ENCODE measurements at places on chromosomes 4 and X.

DNA sequence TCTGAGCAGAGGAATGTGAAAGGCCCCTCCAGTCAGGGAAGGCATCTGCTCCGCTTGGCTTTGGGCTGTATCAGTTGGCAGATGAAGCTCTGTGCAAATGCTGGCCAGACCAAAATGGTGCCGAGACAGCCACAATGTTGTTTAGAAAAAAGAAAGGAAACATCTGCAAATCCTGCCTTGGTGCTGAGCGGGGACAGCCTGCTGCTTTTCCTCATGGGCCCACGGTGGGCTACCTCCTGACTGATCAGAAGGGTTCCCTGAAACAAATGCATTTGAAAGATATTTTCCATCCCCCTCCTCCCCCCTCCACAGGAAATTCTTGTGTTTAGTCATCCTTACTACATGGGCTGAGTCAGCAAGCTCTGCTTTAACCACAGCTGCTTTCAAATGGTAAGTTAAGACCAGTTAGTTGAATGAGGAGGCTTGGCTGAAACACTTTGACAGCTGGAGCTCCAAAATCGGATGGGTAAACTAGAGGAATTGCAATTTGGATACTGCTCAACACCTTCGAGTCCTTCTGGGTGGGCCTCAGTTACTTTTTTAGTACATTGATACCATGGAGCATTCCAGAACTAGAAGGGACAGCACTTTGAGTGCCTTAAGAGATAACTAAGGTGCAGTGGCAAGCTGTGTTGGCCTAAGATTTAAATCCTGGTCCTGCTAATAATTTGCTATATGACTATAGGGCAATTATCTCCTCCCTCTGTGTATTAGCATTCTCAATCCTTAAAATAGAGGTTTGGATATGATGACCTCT is 36.0 kb downstream of the PLAC1 start:
- DNase-seq: no peak

DNA sequence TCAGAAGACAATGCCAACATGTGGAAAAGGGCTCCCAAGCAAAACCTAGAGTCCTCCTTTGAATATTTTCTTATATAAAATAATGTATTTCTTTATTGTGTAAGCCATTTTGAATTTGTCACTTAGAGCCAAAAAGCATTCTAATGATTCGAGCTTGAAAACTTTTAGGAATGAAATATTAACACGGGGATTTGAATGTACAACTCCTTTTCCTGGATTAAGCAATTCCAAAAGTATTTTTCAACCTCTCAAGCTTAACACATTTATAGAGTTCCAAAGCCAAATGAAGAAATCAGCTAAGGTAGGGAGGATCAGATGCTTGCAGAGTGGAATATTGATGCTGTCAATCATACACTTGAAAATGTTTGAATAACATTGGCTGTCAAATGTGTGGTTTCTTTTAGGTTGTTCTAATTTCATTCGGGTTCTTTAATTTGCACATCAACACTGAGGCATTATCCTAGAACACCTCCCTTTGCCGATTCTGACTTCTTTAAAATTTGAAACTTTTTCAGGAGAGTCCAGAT is 67.2 kb upstream of the ETNPPL start:
- DNase-seq: no peak

DNA sequence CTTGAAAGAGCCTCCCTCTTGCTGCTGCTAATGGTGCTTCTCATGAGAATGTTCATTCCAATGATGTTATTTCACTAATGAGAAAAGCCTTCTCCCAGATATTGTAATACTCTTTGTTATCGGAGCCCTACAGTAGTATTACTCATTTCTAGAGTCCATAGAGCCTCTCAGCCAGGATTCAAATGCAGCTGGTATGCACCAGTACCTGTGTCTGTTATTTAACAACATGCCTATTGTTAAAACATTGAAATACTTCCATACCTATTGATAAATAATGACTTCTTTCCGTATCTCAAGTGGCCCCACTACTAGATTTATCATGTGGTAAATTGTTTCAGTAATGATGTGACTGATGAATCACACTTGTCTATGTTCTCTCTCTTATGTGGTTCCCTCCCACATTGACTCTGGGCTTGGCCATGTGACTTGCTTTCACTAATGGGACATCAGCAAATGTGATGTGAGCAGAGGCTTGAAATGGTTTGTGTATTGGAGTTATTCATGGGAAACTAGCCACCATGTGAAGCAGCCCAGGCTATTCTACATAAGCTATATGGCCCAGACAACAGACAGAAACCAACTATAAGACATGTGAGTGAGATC is 207.6 kb downstream of the THOC2 start:
- DNase-seq: no peak

GRCh38 chr4:145195167-145195952 is 15.0 kb upstream of the OTUD4 start:
- DNase-seq: no peak

- DNase-seq: no peak
Measured at GRCh38 chrX:19906293-19906692, 18.9 kb upstream of the SH3KBP1 start.

DNA sequence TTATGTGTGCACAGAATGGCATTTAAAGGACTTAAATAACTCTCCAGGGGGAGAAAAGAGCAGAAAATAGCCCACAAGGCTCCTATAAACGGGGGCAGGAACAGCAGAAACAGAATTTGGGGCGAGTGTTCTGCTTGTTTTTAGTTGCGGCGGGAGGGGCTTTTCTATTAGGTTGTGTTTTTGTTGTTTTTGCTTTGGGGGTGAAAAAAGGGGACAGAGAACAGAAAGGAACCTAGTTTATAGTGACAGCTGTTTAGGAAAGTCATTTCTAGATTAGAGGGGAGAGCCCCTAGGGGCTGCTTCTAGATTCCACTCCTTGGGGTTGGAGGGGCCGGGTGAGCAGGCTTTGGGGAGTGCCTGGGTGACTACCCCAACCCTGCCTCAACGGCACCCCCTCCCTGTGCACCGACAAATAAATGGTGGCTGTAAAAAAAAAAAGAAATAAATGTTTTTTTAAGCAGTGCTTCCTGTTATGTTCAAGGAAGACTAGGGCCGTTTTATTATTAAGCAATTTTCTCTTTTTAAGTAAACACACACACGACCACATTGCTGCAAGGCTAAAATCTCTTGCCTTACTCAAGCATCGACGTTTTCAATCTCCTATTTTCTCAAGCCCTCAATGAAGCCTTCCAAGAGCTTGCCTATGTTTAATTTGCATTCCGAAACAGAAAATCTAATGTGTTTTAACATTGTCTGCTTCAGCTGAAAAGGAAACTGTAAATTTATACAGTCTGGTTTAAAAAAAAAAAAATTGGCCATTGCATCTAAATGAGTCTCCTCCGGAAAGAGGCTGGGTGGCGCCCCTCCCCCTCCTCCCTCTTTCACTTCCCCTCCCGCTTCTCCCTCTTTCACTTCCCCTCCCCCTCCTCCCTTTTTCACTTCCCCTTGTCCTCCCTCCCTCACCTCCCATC is 123.3 kb upstream of the TBL1X start:
- peak; percentile 84 for DNase-seq

GRCh38 chrX:148661035-148661434 is 160.6 kb downstream of the AFF2 start:
- DNase-seq: no peak

- no peak for DNase-seq
Measured at GRCh38 chr4:165476214-165477098, 97.6 kb downstream of the CPE start.

- DNase-seq: no peak
Measured at GRCh38 chr4:12446657-12447185, 1018.0 kb upstream of the HS3ST1 start.

DNA sequence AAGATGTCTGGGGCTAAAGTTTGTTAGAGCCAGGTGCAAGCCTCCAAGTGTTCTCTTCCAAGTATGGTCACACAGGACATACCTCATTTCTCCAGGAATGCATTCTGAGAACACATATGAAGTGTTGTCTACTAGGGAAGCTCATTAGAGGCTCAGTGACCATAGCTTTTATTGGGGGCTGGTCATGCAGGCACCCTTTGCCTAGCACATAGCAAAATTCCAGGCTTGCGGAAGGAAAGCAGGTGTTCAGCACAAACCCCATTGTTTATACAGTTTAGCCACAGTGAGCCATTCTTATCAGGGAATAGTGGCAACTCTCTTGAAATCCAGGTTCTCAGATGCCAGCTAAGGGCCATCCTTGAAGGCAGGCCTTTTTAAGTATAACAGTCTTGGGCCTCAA is 339.4 kb upstream of the ZCCHC13 start:
- DNase-seq: no peak

DNA sequence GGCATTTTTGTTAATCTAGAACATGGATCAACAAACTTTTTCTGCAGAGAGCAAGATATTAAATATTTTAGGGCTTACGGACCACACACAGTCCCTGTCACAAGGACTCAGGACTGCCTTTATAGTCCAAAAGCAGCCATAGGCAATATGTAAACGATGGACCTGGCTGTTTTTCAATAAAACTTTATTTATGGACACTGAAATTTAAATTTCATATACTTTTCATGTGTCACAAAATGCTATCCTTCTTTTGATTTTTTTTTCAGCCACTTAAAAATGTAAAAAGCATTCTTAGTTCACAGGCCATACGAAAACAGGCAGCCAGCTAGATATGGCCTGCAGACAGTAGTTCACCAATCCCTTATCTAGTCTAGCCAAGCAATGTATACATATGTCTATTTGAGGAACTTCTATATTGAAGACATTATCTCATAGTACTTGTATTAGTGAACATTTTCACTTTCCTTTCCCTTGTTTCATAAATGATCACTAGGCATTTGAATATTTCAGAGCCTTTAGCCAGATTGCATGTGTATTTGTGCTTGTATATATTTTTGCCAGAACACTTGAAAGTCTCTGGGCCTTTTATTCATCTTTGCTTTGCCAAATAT is 350.9 kb downstream of the RPA4 start:
- DNase-seq: no peak

DNA sequence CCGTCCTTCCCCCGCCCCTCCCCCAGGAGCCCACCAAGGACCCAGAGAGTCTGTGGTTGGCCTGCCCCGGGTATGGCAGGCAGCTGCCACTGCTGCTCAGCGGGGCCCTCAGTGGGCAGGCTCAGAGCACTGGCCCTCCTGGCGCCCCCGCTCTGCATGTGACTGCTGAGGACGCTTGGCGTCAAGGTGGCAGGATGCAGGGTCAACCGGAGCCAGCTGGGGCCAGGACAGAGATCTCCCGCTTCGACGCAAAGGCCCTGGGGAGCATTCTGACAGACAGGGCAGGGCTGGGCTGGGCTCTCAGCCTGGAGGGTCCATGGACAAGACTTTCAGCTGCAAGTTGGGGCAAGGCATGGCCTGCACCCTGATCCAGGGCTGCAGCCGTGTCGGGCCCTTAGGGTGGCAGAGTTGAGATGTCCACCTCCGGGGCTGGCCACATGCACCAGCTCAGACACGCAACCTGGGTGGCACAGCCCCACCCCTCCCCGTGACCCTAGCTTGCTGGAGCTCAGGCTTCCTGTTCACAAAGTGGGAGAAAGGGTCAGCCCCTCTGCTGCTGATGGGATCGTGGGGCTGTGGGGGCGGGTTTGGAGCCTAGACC is 30.3 kb downstream of the LRPAP1 start:
- DNase-seq: no peak

GRCh38 chr4:3613967-3614730 is 81.9 kb upstream of the LRPAP1 start:
- DNase-seq: peak; percentile 28

DNA sequence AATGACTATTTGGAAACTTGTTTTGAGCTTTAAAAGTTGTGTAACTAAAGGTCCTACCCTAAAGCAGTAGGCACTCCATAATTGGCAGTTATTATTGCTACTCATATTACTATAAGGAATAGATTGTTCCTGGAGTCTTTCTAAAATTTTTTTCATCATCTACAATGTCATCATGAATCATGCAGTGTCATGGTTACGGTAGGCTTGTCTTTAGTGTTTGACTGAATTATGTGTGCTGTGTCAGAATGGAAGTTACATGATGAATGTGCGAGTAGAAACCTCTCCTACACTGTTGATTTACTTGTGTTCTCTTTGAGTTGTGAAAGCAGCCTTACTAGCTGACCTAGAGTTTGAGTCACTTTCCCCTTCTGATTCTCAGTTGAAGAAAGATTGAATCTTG is 1099.9 kb downstream of the RAPGEF2 start:
- no peak for DNase-seq

- DNase-seq: no peak
Measured at GRCh38 chr4:41799126-41799525, 50.6 kb upstream of the PHOX2B start.

DNA sequence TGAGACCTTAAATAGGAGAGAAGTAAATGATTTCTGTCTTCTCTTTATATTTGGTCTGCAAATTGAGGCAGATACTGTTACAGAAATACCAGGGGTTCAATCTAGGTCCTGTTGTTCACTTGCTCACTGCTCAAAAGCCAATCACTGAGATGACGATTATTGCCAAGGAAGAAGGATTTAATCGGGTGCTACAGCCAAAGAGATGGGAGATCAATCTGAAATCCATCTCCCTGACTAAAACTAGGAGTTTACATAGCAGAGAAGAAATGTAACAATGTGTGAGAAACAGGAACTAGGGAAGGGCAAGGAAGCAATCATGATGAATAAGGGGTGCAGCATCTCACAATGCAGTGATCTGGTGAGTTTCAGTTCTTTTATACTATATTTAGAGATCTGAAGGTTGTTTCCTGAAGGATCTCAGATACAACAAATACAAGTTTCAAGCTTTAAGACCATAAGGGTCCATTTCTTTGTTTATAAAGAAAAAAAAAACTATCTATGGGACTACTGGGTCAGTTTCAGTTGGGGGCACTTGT is 117.9 kb upstream of the FAM9B start:
- no peak for DNase-seq

GRCh38 chr4:76993787-76994641 is 44.5 kb downstream of the SEPTIN11 start:
- DNase-seq: peak; percentile 80

GRCh38 chrX:2484256-2484655 is 16.5 kb downstream of the DHRSX start:
- DNase-seq: no peak

DNA sequence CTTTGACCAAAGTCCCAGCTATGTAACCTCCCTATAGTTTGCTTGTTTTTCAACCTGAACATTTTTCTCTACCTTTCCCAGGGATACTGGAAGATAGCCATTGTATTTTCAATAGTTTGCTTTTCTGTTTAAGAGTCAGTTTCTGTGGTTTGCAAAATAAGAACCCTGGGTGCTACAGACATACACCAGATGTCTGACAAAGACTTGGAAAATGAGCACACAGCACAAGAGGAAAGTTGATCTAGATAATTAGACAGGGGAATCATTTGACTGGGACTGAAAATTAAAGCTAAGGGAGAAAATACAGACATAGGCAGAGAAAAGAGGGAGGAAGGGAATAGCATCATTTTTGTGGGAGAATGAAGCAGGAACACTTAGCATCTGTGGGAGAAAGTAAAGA is 218.3 kb upstream of the CNKSR2 start:
- DNase-seq: no peak

DNA sequence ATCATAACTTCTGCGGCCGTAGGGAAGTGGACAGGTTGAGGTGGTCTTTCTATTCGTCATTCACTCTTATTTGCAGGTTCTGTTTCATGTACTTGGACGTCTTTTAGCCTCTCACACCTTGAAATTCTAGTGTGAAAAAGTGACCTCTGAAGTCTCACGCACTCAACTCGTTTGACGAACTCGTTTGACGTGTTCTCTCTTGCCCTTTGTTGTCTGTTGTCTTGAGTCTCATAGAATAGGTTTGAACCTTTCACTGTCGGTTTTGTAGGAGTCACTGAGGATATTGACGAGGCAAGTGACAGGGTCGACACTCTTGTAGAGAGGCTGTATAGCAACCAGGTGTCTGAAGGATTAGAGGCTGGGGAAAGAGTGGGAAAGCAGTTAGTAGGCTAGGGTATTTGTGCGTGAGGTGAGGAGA is 1.1 kb upstream of the PGRMC2 start:
- no peak for DNase-seq

- DNase-seq: no peak
Measured at GRCh38 chr4:182886768-182887167, 30.4 kb downstream of the DCTD start.

Data from activated effector memory CD4-positive, alpha-beta T cell treated with anti-CD3 and anti-CD28 coated beads, Interleukin-2, amount 50 U/mL, for 16 hours (primary cell).